ENCODE measurements at places on chromosomes 2 and 18.

DNA sequence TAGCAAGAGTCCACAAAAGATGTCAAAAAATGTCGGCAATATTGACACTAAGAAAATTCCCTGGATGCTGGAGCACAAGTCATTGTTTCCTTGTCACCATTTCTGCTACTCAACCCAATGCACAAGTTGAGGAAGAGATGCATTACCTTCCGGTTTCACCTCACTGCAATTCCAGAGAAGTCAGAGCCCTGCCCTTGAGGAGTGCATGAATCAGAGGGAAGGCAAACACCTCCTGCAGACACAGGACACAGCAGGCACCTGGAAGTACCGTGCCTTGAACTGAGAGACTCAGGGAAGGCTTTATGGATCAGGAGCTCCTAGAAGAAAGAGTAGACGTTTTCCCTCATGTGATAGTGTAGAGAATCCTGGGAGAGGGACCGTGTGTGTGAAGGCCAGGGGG lies 62.7 kb upstream of the ARL4C start:
- DNase-seq: no peak

GRCh38 chr2:85872536-85873161 lies 16.1 kb downstream of the ST3GAL5 start:
- no peak for DNase-seq

GRCh38 chr2:29405707-29406106 lies 290.5 kb downstream of the CLIP4 start:
- DNase-seq: no peak

- no peak for DNase-seq
These were observed at the start of gene DLX1 for GRCh38 chr2:172085460-172086159. TSS of gene DLX1 (plus strand) at chr2:172085507. CDS start at chr2:172085678, 171 bp downstream.

- DNase-seq: no peak
These were observed 45.0 kb upstream of the TANK start for GRCh38 chr2:161115205-161115604.
